ENCODE measurements at places on chromosomes 6 and 20.

DNA sequence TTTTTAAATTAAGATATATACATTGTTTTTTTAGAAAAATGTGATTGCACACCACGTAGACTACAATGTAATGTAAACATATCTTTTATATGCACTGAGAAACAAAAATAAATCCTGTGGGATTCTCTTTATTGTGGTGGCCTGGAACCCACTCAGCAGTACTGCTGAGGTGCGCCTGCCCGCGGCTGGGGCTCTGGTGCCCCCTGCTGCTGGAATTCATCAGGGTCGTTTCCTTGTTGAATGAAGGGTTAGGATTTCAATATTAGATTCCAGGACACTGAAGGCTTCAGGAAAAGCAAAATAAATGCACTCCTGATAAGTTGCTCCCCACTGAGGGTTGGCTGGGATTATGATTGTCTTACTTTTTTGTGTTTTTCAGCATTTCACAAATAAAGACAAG is 175.8 kb upstream of the GGTLC1 start:
- no peak for DNase-seq

- no peak for DNase-seq
Observed at GRCh38 chr6:119170103-119170446, 91.6 kb upstream of the FAM184A start.

DNA sequence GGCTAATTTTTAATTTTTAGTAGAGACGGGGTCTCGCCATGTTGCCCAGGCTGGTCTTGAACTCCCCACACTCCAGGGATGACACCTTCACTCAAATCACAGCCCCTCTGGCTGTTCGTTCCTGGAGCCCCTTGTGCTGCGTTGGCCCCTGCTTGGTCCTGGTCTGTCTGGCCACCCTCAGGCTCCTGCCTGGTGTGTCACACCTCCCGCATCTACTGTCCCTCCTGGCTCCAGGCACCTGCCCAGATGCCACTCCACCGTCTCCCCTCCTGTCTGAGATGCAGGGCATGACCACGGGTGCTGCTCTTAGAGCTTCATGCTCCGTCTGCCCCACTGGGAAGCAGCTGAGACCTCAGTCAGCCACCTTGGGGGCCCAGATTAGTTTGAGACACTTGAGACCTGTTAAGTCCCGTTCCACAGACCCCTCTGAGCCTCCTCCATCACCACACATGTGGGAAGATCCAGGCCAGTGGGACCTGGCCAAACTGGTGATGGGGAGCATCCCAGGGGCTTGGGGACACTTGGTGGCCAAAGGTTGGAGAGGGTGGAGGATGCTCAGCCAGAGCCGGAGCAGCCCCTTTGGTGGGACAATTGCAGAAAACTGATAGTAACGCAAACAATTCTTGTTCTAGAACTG is 21.9 kb upstream of the NPBWR2 start:
- no peak for DNase-seq

DNA sequence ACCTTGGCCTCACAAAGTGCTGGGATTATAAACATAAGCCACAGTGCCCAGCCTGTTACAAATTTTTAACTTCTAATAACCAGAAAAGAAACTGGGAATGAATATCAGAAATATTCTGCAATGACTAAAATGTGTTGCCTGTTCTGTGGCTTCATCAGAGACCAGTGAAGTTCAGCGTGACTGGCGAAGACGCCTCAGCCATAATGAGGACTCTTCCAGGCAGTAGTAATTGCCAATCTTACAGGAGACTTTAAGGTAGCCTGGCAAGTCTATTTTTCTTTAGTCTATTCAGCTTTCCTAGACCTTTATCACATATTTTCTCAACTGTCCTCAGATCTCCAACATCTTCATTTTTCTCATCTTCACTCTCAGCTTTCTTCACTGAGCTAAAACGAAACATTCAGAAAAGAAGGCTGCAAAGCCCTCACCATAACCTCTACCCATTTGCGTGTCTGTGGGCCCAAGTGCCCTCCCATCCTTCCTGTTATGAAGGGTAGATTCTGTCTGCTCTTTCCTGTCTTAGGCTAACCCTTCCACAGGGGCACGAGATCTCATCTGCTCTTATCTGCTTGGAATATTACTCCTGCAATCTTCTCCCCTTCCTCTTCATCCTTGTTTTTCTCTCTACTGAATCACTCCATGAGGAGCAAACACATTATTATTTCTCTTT is 42.0 kb upstream of the OLIG3 start:
- DNase-seq = no peak

DNA sequence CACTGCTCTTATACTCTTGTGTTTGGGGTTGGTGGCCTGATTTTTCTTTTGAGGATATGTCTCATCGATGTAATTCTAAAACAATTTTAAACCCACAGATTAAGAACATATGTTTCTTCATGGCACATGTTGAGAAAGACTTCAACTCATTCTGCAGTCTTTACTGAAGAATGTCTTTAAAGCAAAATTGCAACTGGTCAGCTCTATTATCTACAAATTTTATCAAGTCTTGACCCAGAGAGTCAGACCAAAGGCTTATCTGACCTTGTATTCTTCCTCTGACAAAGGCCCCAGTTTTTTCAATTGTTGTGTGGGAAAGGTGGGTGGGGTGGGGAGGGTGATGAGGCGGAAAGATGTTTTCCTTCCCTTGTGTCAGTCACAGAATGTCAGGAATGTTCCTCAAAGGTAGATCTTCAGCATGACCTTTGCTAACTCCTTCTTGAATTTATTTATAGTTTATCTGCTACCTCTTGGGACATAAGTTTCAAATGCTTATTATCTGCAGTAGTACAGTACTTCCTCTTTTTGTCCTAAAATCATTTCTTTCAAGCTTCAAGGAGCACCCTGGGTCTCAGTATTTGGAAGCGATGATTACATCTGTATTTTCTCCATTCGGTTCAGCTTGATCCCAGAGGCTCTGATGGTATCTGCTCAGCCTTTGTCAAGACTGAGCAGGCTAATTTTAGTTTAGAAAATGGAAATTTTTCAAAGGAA is 63.2 kb upstream of the TIAM2 start:
- no peak for DNase-seq
